ENCODE measurements at places on chromosomes 11 and 22.

- DNase-seq = peak; percentile 43
Observed at GRCh38 chr22:46576556-46577367, 39.3 kb upstream of the CELSR1 start.

GRCh38 chr22:25380122-25380747 is 160.8 kb downstream of the CRYBB2 start:
- DNase-seq = no peak

DNA sequence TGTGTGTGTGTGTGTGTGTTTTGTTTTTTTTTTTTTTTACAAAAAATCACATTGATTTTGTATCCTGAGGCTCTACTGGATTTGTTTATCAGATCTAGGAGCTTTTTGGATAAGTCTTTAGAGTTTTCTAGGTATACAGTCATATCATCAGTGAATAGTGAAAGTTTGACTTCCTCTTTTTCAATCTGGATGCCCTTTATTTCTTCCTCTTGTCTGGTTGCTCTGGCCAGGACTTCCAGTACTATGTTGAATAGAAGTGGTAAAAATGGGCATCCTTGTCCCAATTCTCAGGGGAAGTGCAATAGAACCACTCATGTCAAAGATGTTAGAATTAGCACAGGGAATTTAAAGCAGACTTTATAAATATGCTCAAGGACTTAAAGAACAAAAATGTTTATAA is 32.6 kb upstream of the PRDM11 start:
- DNase-seq = no peak

GRCh38 chr11:71294846-71295600 is 42.6 kb upstream of the SHANK2 start:
- no peak for DNase-seq

- DNase-seq = no peak
Observed at GRCh38 chr11:6583584-6583983, 19.8 kb downstream of the RRP8 start.

DNA sequence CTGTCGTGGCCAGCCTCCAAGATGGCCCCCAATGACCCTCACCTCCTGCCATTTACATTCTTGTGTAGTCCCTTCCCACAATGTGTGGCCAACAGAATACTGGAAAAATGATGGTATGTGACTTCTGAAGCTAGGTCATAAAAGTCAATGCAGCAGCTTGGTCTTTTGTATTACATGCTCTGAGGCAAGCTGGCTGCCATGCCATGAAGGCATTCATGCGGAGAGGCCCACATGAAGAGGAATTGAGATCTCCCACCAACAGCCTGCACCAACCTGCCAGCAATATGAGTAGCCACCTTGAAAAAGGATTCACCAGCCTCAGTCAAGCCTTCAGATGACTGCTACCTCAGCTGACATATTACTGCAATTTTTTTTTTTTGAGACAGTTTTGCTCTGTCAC is 4.6 kb downstream of the MRTFA start:
- DNase-seq = no peak

GRCh38 chr11:365831-366230 is 3.5 kb upstream of the B4GALNT4 start:
- no peak for DNase-seq

- DNase-seq = peak; percentile 7
Observed at GRCh38 chr22:50704510-50705218, 32.0 kb downstream of the SHANK3 start.

DNA sequence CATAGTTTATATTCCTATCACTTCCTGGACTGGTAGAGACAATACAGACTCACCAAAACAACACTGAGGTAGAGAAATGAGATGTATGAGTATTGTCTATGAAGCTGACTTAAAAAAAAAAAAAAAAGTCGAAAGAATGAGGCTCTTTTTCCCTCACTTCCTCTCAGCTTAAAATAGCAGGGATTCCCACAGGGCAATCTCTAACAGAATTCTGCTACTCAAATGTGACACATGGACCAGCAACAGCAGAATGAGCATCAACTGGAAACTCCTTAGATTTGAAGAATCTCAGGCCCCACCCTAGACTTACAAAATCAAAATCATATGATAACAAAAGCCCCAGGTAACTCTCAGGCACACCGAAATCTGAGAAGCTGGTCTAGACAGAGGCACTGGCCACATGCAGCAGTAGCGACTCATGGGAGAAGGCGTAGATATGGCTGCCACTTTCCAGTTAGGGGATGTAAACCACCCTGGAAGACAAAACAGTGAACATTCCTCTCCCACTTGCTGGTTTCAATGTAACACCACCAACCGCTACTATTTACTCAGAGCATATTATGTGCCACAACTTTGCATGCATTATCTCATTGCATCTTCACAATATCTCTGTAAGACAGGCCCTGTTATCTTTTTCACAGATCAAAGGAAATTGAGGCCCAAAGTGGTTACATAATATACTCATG is 128.0 kb downstream of the RBFOX2 start:
- no peak for DNase-seq

GRCh38 chr11:62909107-62909894 is 11.9 kb downstream of the CHRM1 start:
- DNase-seq = peak; percentile 91

DNA sequence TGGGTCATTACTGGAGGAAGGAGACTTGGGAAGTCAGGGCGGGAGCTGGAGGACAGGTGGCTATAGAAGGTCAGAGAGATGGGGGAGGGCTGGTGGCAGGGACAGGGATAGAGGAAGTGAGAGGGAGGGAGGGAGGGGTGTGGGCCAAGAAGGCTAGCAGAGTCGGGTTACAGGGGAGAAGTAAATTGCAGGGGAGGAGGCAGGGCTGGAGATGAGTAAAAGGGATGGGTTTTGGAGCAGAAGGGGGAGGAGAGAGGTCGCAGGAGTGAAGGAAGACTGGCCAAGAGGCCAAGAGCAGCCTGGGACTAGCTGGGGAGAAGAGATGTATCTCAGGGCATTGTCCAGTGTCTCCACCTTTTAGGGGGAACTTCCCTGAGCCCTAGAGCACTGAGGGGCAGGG is 33.0 kb downstream of the LRRC10B start:
- DNase-seq = peak; percentile 54

GRCh38 chr11:110409174-110409573 is 20.6 kb upstream of the FDX1 start:
- DNase-seq = no peak

DNA sequence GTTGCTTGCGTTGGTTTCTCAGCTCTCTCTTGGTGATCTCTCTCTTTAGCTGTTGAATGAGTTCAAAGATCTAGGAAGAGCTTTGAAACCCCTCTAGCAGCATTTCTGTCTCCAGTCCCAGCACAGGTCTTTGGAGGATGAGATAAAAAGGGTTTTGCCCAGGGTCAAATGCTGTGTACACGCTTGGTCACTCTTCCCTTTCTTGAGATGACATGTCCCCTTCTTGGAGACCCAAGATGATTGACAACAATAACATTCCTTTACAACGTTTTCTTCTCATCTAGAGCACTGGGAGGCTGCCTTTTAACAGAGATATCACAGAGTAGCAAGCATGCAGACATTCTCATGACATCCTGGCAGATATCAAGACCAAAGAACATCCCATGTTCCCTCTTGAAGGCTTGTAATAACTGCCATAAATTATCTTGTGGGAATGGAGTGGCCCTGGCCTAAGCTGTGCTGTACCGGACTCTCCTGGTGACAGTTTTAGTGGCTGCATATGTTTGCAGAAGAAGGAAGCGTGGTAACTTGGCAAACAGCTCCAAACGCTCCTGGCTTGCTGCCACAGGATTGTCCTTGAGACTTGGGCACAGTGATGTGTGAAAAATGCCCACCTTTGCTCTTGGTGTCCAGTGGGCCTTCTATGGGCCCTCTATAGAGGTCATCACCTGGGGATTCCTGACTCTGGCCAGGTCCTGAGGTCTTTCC is 107.8 kb downstream of the PTPRJ start:
- DNase-seq = no peak

GRCh38 chr11:102983486-102983885 is 28.0 kb upstream of the MMP13 start:
- no peak for DNase-seq

GRCh38 chr11:36583667-36584066 is 10.6 kb upstream of the IFTAP start:
- DNase-seq = no peak

All from WTC11 (cell line).